ENCODE measurements at places on chromosomes 4 and X.

DNA sequence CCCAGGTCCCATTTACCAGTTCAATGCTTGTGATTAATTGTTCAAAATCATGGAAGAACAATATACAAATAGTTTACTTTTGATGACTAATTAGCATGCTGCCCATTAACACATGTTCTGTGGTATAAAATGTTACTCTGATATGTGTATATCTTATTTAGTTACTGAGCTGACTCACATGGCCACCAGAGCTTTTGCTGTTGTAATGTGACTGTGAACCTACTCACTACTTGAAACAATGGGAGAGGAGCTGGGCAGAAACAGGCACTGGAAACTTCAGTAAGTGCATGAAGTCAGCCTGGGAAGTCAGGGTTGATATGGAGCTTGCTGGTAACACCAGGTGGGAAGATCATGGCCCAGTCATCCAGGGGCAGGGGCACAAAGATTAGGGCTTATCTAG lies 72.7 kb upstream of the MAD2L1 start:
- DNase-seq: no peak

GRCh38 chr4:6674500-6675149 lies 19.1 kb upstream of the S100P start:
- DNase-seq: peak; percentile 80

DNA sequence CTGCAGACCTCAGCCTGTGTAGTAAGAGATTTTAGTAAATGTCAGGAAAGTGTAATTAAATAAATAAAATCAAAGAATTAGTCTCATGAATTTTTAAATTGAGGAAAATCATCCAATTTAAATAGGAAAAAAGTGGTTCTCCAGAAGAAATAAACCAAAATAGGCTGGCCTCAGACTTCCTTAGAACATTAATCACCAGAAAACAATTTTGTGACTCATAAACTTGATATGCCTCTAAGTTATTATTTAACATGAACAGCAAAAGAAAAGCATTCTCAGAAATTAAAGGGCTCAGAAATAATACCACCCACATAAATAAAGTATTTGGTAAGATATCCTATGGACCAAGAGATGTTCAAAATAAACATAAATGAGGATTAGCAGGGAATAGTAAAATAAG lies 14.3 kb downstream of the FAM47B start:
- no peak for DNase-seq

DNA sequence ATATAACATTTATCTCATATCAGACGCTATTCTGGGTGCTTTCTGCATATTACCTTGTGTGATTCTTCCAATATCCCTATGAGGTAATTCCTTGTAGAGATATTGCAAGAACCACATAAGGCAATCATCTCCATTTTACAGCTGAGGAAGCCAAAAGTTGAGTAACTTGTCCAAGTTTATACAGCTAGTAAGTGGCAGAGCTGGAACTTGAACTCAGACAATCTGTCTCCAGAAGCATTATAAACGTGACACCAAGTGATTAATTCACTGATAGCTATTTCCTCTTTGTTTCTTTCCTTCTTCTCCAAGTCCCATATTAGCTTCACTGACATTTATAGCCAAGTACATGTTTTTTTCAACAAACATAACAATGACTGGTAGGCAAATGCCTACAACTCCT lies 7.3 kb downstream of the EMCN start:
- no peak for DNase-seq

DNA sequence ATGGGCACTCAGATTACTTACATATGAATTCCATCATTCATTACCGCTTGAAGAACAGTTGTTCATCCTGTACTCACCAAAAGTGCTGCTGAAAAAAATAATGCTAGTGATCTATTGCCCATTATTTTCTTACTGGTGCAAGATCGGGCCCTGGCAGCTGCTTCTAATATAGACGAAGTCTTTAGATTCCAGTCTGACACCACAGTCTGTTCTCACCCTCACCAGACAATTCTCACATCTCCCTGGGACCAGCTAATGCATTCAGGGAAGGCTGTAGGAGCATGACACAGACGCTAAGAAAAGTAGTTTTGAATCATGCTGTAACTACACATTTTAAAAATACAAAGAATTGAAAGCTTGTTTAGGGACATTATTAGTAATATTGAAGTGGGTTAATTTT lies 13.8 kb downstream of the GEMIN8 start:
- no peak for DNase-seq

DNA sequence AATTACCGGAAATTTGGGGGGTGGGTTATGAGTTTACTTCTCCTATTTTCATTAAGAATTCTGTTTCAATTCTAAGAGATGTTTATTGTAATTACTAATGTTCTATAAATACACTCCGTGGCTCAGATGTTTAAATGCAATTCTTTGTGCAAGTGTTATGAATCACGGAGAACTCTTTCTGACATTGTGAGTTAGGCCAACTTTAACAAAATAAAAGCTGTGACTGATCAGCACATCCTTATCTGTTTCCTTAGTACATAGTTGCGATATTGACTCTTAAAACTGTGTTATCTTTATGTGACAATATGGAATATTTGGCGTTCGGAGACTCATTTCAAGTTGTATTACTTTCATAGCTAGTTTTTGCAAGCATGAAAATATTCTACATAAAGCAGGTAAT lies 902 bp downstream of the KLHL4 start:
- no peak for DNase-seq

- DNase-seq: no peak
These were observed 74.9 kb upstream of the GUCY1A1 start for GRCh38 chr4:155591738-155592143.

DNA sequence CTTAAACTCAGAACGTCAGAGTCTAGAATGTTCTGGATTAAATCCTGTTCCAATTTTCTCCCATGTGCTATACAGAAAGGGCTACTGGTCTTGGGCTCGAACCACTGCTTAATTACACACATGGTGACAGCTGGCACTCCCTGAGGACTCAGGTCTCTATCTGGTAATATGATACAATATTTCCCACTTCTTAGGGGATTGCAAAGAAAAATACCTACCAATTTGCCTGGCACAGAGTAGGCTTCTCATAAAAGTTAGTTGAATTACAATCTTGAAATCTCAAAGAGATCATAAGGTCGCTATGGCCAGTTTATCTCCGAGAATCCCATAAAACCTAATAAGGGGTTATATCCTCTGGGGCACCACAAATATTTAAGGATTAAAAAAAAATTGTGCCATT lies 8.6 kb downstream of the GPM6B start:
- DNase-seq: no peak

- no peak for DNase-seq
These were observed 123.9 kb downstream of the KDR start for GRCh38 chr4:55001538-55001937.

GRCh38 chr4:139801895-139802294 lies 136.3 kb downstream of the MGST2 start:
- no peak for DNase-seq

DNA sequence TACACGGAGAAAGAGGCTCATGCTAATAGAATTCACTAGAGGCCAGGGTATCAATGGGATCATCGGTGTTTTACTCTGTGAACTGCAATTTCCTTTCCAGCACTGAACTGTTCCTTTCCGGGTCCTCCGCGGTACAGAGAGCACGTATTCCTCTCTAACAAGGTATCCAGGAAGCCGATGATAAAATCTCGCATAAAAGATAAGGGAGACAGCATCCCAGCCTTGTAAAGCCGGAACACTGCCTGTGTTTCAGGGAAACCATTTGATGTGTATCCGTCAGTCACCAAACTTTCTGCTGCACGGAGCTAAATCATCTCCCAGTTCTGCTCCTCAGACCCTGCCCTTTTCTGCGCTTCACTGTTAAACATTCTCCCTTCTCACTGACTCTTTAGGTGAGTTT lies 54.0 kb downstream of the ING2 start:
- no peak for DNase-seq

- peak; percentile 20 for DNase-seq
These were observed 11.6 kb downstream of the PDZD4 start for GRCh38 chrX:153818571-153819383.

- DNase-seq: no peak
These were observed 4.8 kb downstream of the LETM1 start for GRCh38 chr4:1851160-1851559.

- DNase-seq: no peak
These were observed 96.7 kb upstream of the MXRA5 start for GRCh38 chrX:3443184-3443583.

DNA sequence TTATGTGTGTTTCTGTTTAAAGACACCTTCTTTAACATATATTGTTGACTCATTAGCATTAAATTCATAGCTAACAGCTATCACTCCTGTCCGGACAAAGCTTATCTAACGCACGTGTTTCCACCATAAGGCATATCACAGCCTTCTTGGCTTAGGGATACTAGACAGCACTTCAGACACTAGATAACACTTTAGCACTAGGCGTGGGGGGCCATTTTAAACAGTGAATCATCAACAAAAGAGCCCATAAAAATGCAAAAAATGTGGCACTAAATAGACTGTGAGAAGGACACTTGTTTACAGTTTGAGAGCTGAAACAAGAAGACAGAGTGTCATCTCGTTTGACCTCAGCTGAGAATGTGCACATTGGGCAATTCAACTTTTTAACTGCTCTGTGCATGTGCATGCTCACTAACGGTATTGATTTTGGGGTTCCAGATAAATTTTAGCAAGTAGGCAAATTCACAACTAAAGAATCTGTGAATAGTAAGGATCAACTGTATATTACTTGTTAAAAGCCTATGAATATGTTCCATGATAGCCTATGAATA lies 58.9 kb upstream of the RAI2 start:
- DNase-seq: no peak

DNA sequence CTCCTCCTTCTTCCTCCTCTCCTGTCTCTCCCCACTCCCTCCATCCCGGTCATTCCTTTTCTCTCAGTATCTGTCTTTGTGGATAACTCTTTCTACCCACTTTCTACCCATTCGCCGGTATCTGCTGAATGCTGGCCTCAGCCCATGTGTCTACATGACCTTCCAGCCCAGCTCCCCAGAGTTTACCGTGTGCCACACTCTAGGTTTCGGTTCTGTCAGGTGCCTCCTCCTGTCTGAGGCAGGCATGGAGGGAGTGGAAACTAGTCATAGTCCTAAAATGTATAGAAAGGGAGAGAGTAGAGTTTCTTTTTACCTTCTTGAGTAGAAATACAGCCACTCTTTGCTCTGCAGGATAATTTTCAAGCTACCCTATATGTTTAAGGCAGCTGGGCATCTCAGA lies 33.5 kb upstream of the SCRG1 start:
- DNase-seq: no peak

DNA sequence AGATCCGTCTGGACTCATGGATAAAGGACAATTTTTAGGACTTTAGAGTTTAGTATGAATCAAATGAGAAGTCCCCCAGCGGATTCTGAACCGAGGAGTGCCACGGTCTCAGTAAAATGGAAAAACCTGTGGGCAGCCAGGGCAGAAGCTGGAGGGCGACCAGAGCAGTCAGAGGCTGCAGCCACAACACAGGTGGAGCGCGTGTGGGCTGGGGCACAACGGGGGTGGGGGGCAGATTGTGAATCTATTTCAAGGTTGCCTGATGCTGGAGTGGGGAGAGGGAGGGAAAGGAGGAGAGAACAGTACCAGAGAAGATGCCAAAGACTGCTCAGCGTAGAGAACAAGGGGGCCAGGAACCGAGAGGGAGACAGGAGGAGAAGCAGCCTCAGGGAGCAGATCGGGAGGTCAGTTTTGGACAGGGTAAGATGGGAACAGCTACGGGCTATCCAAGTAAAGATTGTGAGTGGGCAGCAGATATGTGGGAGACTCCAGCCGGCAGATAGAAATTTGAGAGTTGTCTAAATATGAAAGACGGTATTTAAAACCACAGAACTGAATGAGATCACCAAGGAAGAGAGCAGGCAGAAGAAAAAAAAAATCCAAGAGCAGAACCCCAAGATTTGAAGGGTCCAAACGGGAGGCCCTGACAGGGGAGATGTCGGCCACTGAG lies 9.5 kb downstream of the FAT1 start:
- DNase-seq: no peak

DNA sequence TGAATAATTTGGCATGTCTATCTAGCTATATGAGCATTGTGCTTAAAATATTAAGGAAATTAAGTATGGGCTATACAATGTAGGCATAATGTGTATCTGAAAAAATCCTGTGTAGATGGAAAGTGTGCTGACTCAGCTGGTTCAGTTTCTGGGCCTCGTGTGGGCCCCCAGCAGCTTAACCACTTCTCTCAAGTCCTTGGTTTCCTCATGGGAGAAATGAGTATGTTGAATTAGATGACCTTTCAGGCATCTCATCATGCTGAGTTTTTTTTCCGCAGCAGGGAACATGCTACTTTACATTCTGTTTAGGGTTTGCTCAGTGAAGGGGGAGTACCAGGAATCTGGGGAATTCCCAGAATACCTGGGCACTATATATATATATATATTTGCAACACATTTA lies 30.5 kb downstream of the RHOH start:
- DNase-seq: peak; percentile 91

- no peak for DNase-seq
These were observed 5.3 kb downstream of the ARSF start for GRCh38 chrX:3046253-3047240.

DNA sequence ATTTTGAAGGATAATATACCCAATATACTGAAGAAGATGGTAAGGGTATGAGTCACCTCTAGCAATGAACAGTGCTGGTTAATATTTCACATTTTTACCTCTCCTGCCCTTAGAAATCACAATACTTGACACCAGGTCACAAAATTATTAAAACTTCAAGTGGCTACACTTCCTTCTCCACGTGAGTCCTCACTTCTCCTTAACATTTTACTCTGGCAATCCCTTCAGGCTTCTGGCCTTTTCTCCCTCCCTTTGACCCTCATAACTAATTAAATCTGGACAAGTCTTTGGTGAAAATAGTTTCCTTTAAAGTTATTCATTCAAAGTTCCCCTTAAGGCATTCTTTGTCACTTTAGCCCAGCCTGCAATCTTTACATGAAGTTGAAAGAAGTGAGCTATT lies 190.4 kb downstream of the UNC5C start:
- DNase-seq: no peak

DNA sequence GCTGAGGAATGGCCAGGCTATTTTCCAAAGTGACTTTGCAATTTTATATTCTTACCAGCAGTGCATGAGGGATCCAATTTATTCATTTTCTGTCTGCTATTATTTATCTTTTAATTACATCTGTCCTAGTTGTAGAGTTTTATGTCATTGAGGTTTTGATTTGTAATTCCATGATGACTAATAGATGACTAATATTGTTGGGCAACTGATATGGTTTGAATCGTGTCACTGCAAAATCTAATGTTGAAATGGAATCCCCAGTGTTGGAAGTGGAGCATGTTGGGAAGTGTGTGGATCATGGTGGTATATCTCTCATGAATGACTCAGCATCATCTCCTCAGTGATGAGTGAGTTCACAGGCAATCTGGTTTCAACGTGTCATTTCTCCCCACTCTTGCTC lies 201.5 kb downstream of the TBX22 start:
- DNase-seq: no peak

DNA sequence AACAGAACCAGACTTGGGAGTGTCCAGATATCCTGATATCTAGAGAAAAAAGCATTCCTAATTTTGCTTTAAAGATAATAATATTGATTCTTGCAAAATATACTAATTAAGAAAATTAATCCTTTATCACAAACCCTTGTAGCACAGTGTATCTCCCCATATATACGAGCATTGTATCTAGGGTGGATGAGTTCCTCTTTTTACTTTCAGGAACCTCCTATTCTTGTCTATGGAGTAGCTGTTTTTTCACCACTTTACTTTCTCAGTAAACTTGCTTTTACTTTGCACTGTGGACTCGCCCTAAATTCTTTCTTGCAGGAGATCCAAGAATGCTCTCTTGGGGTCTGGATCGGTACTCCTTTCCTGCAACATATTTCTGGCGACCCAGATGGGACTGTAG lies 103.9 kb downstream of the GLUD2 start:
- DNase-seq: no peak

Measured in activated CD4-positive, alpha-beta T cell treated with anti-CD3 and anti-CD28 coated beads, Interleukin-2, amount 50 U/mL, for 16 hours (primary cell).